ENCODE measurements at places on chromosomes 16 and 17.

DNA sequence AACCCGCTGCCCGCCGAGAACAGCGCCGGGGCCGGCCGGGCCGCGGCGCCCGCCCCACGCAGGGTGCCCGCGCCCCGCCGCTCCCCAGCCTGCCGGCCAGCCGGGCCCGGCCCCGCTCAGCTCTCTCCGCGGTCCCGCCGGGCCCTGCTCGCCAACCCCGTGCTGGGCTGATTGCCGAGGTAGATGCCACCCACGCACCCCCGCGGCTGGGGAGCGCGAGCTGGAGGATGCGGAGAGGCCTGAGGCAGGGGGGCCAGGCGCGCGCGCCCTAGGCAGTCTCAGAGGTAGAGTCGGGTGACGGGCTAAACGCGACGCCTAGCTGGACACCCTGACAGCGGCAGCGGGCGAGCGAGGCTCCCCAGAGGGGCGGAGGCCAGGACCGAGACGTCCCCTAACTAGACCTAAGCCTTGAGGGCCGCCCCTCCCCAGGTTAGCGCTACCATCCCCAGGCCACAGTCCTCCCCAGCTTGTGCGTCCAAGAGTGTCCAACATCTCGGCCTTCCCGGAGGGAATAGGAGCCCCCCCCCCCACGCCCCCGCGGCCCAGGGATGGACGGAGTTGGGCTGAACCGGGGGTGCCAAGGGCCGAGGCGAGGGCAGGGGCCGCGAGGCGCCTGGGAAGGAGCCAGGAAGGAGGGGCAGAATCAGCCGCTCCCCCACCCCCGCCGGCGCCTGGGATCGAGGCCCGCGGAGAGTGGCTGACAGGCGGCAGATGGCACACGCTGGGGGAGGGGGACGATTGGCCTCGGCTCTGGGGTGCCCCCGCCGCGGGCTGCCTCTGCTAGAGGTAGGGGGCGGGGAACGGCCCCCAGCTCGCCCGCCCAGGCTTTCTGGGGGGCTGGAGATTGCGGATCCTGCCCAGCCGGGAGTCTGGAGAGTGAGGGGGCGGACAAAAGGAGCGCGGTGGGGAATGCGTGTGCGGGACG, 2.5 kb upstream of the ZNF423 start:
- H3K27ac ChIP-seq, result no peak overlapping the region
- H3K4me3 ChIP-seq, result no peak overlapping the region
- H3K4me1 ChIP-seq, result peaks cover 16% of the 10 kb centered on the region

- H3K4me1 ChIP-seq, result no peaks in the 10 kb centered on the region
- no peaks in the 10 kb centered on the region for H3K27me3 ChIP-seq
- no peaks in the 10 kb centered on the region for H3K36me3 ChIP-seq
- H3K4me3 ChIP-seq, result no peak overlapping the region
- H3K27ac ChIP-seq, result no peak overlapping the region
Measured at GRCh38 chr17:55200904-55201303, 63.9 kb upstream of the HLF start.

GRCh38 chr17:47274319-47275069, 20.9 kb downstream of the ITGB3 start:
- H3K36me3 ChIP-seq, result no peaks in the 10 kb centered on the region
- no peak overlapping the region for H3K4me3 ChIP-seq
- no peak for DNase-seq
- no peaks in the 10 kb centered on the region for H3K27me3 ChIP-seq
- no peaks in the 10 kb centered on the region for H3K4me1 ChIP-seq

DNA sequence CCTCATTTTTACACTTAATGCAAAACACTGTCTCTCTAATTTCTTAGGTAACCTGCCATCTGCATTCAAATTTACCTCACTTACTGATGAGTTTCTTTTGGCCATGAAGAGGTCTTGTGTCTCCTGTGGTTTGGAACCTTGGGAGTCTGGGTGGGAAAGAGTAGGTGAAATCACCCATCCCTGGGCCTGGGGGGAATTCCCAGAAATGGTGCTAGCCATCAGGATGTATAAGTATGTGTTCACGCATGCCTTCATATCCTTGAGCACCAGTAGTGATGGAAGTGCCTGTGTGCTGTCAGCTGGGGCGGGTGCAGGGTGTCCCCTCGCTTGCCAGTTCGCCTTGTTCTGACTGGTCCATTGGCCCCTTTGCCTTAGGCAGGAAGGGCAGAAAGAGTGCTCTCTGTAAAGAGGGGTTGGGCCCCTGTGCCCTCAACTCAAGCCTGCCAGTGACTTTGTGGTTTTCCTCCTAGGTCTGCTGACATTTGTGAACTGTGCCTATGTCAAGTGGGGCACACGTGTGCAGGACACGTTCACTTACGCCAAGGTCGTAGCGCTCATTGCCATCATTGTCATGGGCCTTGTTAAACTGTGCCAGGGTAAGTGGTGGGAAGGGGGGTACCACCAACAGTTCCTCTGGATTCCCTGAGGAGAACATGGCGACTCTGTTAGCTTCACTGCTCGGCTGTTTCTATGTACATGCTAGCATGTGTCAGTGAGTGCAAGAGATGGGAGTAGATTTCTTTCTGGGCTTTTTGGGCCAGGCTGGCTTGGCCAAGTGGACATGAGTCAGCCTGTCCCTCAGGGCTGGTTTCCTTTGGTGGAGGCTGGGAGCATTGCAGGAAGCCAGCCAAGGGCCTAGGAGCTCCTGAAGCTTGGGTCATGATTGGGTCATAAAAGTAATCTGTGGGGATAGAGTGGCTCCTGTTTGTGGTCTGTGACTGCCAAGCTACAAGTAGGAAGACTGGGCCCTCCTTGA, 23.2 kb downstream of the SLC7A6OS start:
- peak overlapping the region; percentile 54 for H3K27ac ChIP-seq
- H3K27me3 ChIP-seq, result no peaks in the 10 kb centered on the region
- H3K4me1 ChIP-seq, result peaks cover 46% of the 10 kb centered on the region
- peak; percentile 32 for DNase-seq
- H3K4me3 ChIP-seq, result no peak overlapping the region

DNA sequence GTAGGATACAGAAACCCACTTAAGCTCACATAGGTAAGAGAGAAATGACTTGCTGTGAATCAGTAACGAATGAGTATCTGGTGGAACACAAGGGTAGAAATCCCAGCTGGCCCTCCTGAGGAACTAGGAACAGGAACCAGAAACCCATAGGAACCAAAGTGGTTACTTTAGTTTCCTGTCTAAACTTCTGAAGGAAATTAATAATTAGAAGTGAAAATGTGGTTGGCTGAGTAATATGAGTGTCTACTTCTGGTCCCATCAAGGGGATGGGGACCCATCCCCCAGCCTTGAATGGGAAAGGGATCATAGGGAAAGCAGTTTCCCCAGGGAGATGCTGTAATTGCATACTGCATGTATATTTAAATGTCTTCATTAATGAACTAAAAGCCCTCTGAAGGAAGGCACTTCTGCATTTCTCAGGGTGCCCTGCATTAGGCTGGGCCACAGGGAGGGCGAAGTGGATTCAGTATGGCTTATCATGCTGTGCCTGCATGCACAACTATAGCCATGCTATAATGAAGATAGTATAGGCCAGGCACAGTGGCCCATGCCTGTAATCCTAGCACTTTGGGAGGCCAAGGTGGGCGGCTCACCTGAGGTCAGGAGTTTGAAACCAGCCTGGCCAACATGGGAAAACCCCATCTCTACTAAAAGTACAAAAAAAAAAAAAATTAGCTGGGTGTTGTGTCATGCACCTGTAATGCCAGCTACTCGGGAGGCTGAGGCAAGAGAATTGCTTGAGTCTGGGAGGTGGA, 45.6 kb downstream of the CYB5B start:
- no peak overlapping the region for H3K4me3 ChIP-seq
- no peaks in the 10 kb centered on the region for H3K27me3 ChIP-seq
- peaks cover 4% of the 10 kb centered on the region for H3K36me3 ChIP-seq
- no peak for DNase-seq
- no peak overlapping the region for H3K27ac ChIP-seq

DNA sequence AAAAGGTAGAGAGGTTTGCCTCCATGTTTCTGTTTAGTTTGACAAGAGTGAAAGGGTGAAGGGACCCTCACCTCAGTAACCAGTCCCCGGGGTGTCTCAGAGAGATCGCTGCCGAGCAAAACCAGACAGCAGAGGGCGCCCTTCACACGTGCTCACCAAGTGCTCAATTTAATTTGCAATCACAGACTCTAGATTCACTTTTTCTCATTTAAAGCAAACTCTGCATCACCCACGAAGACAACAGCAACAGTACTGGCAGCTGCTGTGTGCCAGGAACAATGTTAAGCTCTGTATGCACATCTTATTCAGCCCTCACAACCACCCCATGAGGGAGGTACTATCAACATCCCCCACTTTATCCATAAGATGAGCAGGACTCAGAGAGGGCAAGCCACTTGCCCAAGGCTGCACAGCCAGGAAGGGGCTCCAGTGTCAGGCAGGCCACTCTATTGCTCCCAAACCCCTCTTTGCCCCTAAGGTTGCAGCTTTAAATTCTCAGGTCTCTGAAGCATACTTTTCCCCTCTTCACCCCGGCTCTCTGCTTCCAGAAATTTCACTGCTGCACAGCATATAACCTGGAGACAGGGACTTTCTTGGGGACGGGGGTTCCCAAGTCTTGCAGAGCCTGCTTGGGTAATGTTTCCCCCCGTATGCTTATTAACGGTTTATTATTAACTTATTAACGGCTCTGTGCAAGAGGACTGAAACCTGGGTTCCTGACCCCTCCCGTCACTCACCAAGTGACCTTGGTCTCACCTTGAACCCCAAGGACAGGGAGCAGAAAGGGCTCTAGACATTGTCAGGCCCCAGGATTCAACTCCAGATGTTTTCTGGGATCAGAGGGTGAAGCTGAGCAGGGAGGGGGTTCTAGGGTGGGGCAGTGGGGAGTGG, 70.9 kb downstream of the CNGB1 start:
- H3K36me3 ChIP-seq, result no peaks in the 10 kb centered on the region
- H3K4me1 ChIP-seq, result no peaks in the 10 kb centered on the region
- H3K4me3 ChIP-seq, result no peak overlapping the region
- DNase-seq, result peak; percentile 76
- no peaks in the 10 kb centered on the region for H3K27me3 ChIP-seq

GRCh38 chr17:29007456-29007855, 1.6 kb upstream of the SEZ6 start:
- no peak for DNase-seq
- H3K27ac ChIP-seq, result no peak overlapping the region
- no peaks in the 10 kb centered on the region for H3K36me3 ChIP-seq

DNA sequence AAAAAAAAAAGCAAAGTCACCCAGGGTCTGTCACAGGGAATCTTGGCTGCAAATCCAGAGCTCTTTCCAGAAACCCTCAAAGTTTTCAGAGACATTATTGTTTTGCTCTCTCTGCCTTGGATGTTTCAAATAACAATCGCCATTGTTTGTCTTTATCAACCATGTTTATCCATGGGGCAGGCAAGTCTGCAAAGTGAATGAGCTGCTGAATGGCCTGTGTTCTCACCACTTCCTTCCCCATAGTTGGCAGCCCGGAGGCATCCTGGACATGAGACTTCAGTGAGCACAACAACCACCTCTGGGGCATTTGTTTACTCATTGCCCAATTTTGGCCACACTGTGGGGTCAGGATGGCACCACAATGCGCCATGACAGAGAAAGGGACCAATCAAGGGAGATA, 53.1 kb upstream of the USP7 start:
- no peaks in the 10 kb centered on the region for H3K27me3 ChIP-seq
- no peaks in the 10 kb centered on the region for H3K36me3 ChIP-seq
- no peak overlapping the region for H3K27ac ChIP-seq
- no peak overlapping the region for H3K4me3 ChIP-seq
- DNase-seq, result no peak

GRCh38 chr17:18974407-18975149, 22.6 kb downstream of the SLC5A10 start:
- H3K27ac ChIP-seq, result no peak overlapping the region
- no peaks in the 10 kb centered on the region for H3K36me3 ChIP-seq
- no peak overlapping the region for H3K4me3 ChIP-seq
- no peak for DNase-seq

GRCh38 chr17:83099086-83099555, 19.7 kb downstream of the METRNL start:
- peaks cover 4% of the 10 kb centered on the region for H3K4me1 ChIP-seq
- peaks cover 33% of the 10 kb centered on the region for H3K27me3 ChIP-seq
- no peaks in the 10 kb centered on the region for H3K36me3 ChIP-seq
- no peak overlapping the region for H3K4me3 ChIP-seq
- DNase-seq, result no peak

DNA sequence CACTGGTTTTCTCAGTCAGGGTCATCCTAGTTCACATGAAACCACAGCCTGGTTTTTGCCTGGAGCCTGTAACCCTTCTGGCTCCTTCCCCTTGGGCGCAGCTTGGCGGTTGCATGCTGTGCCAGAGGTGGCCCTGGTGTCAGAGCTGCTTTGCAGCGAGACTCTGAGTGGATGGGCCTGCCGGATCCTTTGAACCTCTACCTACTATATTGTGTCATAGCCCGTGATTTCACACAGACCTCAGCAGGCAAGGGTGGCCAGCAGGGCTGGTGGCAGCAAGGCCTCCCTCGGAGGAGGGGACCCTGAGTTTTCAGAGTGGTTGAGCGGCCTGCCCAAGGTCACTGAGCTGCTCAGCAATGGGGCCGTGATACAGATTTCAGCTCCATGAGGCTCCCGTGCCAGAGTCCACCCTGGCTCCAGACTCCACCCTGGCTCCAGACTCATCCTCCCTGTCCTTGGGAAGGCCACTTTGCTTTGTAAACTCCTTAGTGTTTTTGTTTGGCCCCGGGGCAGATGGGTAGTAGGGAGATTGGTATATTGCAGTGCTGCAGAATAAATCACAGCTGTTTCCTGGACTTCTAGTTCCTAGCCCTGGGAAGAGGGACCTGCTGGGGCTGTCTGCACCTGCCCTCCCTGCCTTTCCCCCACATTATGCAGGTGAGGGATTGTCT, 9.7 kb downstream of the MPRIP start:
- H3K36me3 ChIP-seq, result peaks cover 18% of the 10 kb centered on the region
- no peaks in the 10 kb centered on the region for H3K27me3 ChIP-seq
- no peak for DNase-seq
- no peak overlapping the region for H3K27ac ChIP-seq

DNA sequence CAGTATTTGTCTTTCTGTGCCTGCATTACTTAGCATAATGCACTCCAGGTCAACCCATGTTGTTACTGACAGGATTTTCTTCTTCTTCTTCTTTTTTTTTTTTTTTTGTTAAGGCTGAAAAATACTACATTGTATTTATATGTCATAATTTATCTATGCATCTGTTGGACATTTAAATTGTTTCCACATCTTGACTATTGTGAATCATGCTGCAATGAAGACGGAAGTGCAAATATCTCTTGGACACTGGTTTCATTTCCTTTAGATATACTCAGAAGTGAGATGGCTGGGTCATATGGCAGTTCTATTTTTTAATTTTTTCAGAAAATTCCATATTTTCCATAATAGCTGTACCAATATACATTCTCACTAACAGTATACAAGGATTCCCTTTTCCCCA, 272.7 kb upstream of the PMFBP1 start:
- H3K27me3 ChIP-seq, result no peaks in the 10 kb centered on the region
- no peak for DNase-seq
- H3K4me3 ChIP-seq, result no peak overlapping the region
- no peak overlapping the region for H3K27ac ChIP-seq

- H3K36me3 ChIP-seq, result peaks cover 54% of the 10 kb centered on the region
- no peak overlapping the region for H3K4me3 ChIP-seq
- no peak for DNase-seq
- peaks cover 15% of the 10 kb centered on the region for H3K4me1 ChIP-seq
- H3K27ac ChIP-seq, result no peak overlapping the region
Measured at GRCh38 chr17:60468371-60468770, 46.1 kb downstream of the CHCT1 start.

Measured in DND-41 (cell line).